ENCODE measurements at places on chromosomes 16 and 17. TPM values are rescaled to one million over a fixed set of nuclear protein-coding genes. Genes with fewer than 3 reads are reported as not detected.

DNA sequence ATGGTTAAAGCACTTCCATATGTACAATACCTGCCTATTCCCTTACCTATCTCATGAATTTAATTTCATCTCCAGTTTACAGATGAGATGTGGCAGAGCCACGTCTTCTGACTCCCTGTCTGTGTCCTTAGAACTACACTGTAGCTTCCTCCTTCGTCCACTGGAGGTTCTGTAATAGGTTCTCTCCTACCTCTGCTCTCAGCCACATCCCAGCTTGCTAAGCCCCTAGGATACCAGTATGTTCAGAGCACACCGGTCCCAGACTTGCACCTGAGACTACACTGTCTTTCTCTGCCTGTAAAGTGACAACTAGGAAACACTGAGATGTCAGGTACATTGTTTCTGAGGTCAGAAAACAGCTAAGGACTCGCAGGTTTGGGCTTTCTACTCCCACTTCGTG, 3.8 kb upstream of the RASL10B start:
- no peak for DNase-seq

RAC3 gene
- 10.7 TPM for total RNA-seq

DNA sequence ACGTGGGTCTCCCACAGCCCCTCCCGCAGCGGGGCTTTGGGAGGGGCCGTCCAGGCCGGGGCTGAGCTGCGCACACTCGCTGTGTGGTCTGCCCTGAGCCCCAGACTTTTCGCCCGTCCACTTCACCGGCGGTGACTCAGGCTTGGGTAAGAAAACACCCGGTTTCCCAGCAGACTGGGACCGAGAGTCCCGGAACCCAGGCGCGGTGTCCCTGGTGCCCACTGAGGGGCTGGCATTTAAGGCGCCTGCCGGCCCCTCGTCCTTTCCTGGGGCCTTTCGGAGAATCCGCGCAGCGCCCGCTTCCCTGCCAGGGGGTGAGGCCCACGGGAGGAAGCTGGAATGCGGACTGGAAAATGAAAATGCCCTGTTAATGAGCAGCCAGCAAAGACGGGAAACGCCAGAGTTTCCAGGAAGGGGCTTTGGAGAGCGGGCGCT, 100.3 kb downstream of the C16orf95 start:
- peak; percentile 78 for DNase-seq

DRC3 gene
- total RNA-seq: 2.2 TPM

GRCh38 chr17:75542229-75542628, 16.7 kb downstream of the LLGL2 start:
- no peak for DNase-seq

TLCD3B gene
- 0.12 TPM for total RNA-seq

DNA sequence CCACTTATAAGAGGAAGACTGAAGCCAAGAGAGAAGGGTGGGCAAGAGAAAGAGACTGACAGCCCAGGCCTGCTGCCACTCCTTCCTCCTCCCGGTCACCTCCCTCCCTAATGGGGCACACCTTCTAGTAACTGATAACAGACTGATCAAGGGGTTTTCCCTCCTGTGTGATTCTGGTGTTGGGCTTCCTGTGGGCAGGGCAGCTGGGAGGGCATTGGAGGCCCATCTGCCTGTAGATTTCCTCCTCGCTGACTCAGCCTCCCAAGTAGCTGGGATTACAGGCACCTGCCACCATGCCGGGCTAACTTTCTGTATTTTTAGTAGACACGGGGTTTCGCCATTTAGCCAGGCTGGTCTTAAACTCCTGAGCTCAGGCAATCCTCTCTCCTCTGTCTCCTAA, 16.2 kb downstream of the CA4 start:
- DNase-seq: no peak

- DNase-seq: no peak
Observed at GRCh38 chr17:76078860-76079534, at the start of gene ZACN. ZACN (plus strand) TSS chr17:76079182; CDS start chr17:76079265, 83 bp downstream.

DNA sequence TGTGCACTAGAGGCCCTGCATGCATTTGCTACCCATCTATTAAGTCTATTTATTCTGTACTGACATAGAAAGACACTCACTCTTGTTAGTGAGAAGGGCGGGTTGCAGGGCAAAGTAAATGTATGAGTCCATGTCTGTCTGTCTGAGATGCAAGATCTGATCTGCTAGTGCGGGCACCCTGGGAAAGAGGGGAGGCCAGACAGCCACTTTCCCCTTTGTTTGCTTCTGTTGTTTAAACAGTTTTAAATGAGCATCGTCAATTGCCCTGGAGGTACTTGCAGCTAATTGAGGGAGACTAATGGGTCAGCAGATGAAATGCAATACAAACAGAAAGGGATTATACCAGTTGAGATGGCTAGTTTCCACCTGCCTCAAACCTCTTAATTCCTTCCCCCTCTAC, 24.9 kb downstream of the SCNN1G start:
- DNase-seq: no peak

GRCh38 chr16:6020162-6020985, 922.8 kb upstream of the EEF2KMT start:
- DNase-seq: no peak

GOT2 gene
- 49.3 TPM for total RNA-seq

- no peak for DNase-seq
Observed at GRCh38 chr17:73613271-73614233, 30.7 kb downstream of the SDK2 start.

LPCAT2 gene
- total RNA-seq: 80.5 TPM

EFCAB13 gene
- 3.0 TPM for total RNA-seq

TBC1D3K gene
- total RNA-seq: not detected

ALDH3A1 gene
- not detected for total RNA-seq

DNA sequence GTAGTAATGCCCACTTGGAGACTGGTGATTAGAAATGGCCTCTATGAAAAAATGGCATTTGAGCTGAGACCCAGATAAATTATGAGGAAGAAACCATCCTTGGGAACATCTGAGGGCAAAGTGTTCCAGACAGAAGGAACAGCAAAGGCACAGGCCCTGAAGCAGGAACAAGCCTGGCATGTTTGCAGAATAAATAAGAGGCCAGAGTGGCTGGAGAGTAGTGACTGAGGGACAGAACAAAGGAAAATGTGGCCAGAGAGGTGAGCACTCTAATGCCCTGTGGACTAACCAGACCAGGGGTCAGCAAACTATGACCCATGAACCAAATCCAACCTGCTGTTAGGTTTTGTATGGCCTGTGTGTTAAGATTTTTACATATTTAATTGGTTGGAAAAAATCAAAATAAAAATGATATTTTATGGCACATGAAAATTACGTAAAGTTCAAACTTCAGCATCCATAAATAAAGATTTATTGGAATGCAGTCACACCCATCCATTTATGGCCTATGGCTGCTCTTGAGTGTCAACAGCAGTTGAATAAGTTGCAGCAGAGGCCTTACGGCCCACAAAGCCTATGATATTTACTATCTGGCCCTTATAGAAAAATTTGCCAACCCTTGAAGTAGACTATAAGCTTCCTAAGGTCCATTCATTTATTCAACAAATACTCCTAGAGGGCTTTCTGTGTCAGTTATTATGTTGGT, 210.0 kb upstream of the TOX3 start:
- no peak for DNase-seq

DNA sequence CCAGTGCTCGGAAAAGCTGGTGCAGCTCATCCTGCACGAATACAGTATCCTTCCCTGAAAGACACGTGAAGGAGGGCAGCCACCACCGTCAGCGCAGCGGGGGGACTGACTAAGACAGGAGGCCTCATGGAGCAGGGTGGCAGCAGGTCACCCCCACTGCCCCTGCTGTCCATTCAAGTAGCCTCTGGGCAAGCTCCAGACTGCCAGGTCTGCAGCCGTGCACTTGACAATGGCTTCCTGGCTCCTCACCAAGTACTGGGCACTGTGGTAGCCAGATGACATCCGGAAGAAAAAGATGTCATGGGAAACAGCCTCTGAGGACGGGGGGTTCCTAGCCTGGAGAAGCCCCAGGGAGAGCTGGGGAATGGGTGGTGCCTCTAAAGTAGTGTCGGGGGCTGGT, 7.9 kb upstream of the MYO15A start:
- no peak for DNase-seq

GRCh38 chr16:61295311-61295710, 740.9 kb downstream of the CDH8 start:
- no peak for DNase-seq

- DNase-seq: no peak
Observed at GRCh38 chr17:47735536-47736011, 2.5 kb downstream of the TBX21 start.

KRTAP4-6 gene
- total RNA-seq: not detected

DNA sequence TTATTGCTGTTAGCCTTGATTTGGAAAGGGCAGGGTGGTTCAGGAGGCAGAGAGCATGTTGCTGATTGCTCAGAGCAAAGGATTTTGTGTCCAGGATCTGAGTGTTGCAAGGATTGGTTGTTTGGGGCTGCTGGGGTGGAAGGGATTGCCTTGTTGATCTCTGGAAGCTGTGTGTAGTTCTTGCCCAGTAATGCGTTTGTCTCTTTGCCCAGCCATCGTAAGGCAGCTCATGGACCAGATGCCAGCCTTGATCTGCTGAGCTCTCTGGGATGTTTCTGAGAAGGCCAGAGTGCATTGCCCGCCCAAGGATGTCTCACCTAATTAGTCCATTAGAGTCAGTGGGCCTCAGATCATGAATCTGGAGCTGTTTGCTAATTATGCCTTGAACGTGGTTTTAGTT, 33.6 kb downstream of the NKD1 start:
- no peak for DNase-seq

OR2C1 gene
- total RNA-seq: not detected

DNA sequence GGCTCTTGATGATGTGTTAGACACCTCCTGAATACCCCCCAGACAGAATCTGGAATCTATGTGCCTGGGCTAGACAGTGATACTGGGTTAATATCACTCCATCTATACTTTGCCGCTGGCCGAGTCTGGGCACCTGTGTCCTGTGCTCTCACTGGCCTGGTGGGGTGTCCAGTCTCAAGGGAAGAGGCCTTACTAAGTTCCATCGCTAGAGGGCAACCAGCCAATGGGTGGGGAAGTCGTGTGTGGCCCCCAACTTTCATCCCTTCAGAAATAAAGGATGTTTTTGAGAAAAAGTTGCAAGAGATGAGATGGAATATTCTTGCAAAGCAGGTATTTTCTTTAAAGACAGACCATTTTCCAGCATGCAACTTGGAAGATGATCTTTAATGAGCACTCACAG, 1.6 kb upstream of the GLP2R start:
- no peak for DNase-seq

PSMB10 gene
- 107 TPM for total RNA-seq

TBC1D3C gene
- not detected for total RNA-seq

GRCh38 chr17:28925912-28926365, 23.1 kb upstream of the DHRS13 start:
- peak; percentile 78 for DNase-seq

DNA sequence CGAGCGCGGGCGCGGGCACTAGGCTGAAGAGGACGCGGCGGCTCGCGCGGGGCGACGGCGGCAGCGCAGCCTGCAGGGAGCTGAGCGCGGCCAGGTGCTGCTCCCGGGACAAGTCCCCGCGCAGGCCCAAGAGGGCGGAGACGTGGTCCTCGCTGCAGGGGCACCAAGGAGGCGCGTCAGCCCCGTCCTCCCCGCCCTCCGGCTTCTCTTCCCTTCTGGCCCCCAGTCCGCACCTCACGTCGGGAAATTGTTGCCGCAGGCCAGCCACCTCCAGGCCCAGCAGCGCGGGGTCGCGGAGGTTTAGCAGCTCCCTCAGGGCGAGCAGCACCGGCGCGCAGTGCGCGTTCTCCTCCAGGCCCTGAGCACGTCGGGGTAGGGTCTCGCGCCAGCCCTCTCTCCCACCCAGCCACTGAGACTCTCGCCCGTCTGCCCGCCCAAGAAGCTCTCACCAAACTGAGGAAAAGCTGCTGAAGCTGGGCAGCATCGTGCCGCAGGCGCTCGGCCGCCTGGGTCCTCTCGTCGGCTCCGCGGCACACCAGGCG, 761 bp upstream of the MATCAP1 start:
- no peak for DNase-seq

- DNase-seq: no peak
Observed at GRCh38 chr16:17858061-17858460, 387.3 kb upstream of the XYLT1 start.

CDH16 gene
- not detected for total RNA-seq

- DNase-seq: no peak
Observed at GRCh38 chr16:61150351-61150750, 885.9 kb downstream of the CDH8 start.

- DNase-seq: no peak
Observed at GRCh38 chr17:8012045-8012580, 9.7 kb downstream of the GUCY2D start.

GRCh38 chr17:17164676-17165075, 41.5 kb downstream of the PLD6 start:
- DNase-seq: no peak

PNPO gene
- 26.9 TPM for total RNA-seq

DNA sequence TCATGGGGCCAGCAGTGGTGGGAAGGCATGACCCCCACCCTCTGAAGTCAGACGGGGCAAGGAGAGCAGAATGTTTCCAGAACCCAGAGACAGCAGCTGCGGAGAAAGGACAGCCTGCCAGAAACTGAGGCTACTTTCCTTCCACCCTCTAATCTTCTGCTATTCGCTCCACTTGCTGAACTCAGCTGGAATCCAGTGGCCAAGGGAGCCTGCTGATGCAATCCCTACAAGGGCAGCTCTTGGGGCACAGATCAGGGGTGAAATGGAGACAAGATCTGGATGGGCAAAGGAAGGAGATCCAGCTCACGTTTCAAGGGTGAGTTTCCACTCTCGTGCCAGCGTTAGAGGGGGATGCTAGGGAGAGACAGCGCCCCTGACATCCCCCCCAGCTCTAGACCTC, 479.1 kb downstream of the SLC39A11 start:
- peak; percentile 83 for DNase-seq

DNA sequence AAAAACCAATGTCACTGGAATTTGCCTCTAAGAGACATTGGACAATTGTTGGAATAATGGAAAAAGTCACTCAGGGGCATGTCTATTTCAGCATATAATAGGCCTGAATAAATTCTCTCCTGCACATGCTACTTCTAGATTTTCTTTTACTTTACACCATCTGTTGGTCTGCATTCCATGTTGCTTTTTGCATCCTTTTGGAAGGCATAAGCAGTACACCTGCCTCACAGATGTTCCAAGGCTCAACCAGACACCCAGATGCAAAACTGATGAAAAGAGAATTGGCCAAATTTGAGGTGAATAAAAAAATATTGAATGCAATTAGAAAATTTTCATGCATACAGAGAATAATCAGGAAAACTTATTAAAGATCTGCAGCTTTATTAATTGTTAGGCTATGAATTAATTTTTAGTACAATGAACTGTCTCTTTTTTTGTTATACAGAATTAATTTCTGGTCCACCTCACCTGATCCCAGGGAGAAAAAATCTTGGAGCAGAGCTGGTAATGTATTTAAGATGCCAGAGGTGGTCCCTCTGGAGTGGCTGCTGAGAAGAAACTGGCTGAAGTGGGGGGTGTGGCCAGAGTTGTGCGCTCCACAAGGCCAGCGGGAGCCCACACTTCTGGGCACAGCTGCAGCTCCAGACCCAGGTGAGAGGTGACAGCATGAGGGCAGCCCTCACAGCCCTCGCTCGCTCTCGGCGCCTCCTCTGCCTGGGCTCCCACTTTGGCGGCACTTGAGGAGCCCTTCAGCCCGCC, 778.6 kb downstream of the CDH11 start:
- no peak for DNase-seq

GRCh38 chr17:56913353-56913866, 439 bp downstream of the TRIM25 start:
- DNase-seq: no peak

All from RPMI7951 (cell line).